Stimulated activated memory B cell treated with anti-CD40 and anti-IgM and Interleukin-4, amounts not matched to agents 10 μg/mL and 1 μg/mL and 100 μg/mL, for 72 hours (primary cell): ENCODE measurements at places on chromosomes 3 and 15.

DNA sequence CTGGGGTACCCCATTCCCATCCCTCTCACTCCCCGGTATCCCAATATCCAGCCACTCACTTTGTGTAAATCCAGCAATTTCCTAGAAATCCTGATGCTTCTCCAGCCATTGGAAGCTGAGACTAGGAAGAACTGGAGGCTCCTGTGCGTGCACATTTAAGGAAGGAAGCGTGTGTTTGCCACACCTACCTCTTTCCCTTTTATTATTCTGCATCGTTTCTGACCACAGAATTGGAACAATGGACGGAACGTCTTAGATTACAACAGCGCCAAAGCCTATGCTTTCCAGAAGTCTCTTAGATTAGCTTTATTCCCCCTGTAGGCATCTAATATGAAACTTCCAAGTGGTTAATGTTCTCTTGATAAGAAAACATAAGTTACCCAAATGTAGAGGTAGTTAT lies 234.8 kb upstream of the TRIM42 start:
- ATAC-seq: no peak

DNA sequence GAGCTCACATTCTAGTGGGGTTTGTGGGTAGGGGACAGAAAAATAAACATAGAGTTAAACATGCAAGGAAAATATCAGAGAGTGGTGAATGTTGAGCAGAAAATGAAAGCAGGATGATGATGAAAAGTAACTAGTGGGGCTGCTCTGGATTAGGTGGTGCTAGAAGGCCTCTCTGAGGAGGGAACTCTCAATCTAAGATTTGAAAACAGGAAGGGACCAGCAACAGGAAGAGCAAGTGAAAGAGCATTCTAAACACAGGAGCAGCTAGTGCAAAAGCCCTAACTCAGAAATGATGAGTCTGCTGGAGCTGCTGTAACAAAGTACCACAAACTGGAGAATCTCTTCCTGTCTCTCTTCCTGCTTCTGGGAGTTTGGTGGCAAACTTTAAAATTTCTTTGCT lies 468.6 kb upstream of the AGTR1 start:
- no peak for ATAC-seq

GRCh38 chr3:136979684-136980083 lies 21.9 kb downstream of the IL20RB start:
- ATAC-seq: no peak

DNA sequence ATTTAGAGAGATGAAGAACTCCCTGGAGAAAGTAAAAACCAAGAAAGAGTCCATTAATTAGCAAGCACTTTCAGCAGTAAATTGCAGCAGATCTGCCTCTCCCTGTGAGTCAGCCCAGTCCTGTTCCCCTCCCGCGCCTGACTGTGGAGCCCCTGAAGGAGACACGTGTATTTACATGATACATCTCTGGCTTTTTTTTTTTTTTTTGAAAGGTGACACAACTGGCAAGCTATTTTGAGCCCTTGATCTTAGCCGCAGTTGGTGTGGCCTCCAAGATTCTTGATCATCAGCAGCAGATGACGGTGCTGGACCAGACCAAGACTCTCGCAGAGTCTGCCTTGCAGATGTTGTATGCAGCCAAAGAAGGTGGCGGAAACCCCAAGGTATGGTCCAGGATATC lies 271.8 kb upstream of the TPM1 start:
- no peak for ATAC-seq

DNA sequence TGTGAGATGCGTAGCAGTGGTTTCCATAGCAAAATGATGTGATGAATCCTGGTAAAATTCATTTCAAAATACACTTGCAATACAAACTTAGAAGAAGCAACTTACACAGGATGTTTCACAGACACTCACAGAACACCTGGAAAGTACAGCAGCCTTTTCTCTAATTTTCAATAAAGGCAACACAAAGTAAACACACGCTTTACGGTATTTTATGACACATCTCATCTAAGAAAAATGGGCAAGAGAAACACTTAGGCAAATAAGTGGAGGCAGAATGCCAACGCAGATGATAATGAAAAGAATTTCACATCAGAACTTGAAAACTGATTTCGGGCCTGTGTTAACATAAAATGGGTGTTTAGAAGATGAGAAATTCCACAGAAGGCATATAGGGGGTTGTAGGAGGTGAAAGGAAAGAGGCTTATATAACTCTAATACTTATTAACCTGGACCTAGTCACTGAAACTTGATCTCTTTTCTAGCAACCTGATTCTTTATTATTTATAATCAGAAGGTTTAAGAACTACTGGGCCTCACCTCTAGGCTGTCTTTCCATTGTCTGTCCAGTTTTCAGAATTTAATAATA lies 25.6 kb upstream of the MAP3K13 start:
- ATAC-seq: no peak

- no peak for ATAC-seq
Observed at GRCh38 chr3:124201786-124202185, 209.9 kb upstream of the ROPN1 start.

GRCh38 chr15:79933231-79933630 lies 36.4 kb upstream of the MTHFS start:
- no peak for ATAC-seq

GRCh38 chr15:87906444-87906843 lies 350.1 kb downstream of the NTRK3 start:
- no peak for ATAC-seq

DNA sequence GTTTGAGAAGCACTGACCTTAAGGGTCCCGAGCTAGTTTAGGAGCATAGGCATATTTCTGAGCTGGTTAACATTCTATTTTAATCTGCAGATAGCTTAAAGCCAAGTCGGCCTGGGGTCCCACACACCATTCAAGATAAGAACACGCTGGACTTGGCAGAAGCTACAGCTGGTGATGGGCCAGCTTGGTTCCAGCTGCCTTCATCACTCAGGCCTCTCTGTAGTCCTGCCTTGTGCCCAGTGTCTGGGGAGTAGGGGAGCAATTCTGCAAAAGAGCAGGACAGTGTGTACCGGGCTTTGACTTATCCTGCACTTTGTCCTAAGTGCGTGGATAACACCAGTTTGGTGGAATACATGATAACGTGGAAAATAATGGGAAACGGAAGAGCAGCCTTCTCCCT lies 164.5 kb downstream of the MEGF11 start:
- no peak for ATAC-seq

- no peak for ATAC-seq
Observed at GRCh38 chr3:184566441-184567414, 5.1 kb downstream of the EPHB3 start.

GRCh38 chr3:9402410-9403228 lies 5.2 kb downstream of the SETD5 start:
- ATAC-seq: no peak

DNA sequence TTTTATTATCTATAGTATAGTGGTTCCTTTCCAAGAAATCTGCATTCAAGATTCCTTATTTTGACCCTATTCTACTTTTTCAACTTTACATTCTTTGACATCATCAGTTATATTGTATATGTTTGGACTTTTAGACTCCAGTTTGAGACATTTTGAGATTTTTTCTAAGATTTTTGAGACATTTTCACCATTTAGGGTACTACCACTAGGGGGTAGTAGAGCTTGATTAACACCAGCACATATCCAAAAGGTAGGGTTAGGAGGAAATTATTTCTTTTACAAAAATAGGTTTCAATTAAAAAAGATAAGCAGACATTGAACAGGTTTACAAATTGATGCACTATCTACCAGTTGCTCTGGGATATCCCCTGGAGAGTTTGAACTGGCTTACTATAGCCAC lies 262.5 kb downstream of the SCAPER start:
- ATAC-seq: no peak

- no peak for ATAC-seq
Observed at GRCh38 chr15:90141646-90142045, 39.4 kb upstream of the IDH2 start.

DNA sequence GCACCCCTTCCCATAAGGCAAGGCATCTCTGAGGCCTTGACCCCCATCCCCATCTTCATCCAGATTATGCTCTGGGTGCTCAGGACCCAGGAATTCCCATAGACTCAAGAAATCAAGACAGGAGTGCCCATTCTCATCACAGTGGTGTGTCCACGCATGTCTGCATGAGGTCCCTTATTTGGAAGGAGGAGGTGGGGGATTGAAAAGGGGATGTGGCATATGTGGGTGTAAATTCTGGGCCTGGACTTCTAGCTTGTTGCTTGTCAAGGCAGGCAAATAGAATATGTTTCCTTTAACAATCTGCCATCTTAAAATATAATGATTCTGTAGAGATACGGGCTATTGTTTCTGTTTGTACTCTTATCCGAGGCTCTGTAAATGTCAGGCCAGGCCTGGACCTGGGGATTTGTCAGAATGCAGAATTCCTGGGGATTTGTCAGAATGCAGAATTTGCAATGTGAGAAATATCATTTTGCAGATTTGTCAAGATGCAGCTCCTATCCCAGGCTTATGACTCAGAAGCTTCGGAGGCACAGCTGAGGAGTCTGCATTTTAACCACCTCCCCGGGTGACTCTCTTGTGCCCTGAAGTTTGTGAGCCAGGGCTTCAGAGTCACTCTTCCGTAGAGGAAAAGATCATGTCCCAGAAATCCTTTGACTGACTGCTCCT lies 157.8 kb downstream of the SV2B start:
- no peak for ATAC-seq

GRCh38 chr3:188217011-188217463 lies 63.1 kb downstream of the LPP start:
- no peak for ATAC-seq

GRCh38 chr3:61030469-61031035 lies 220.7 kb downstream of the FHIT start:
- no peak for ATAC-seq

- ATAC-seq: no peak
Observed at GRCh38 chr3:81339040-81339845, 422.2 kb downstream of the GBE1 start.

- ATAC-seq: no peak
Observed at GRCh38 chr3:16366581-16366980, 101.6 kb downstream of the OXNAD1 start.

GRCh38 chr3:46368569-46368968 lies 2.2 kb upstream of the CCR5 start:
- peak; percentile 92 for ATAC-seq

- ATAC-seq: no peak
Observed at GRCh38 chr3:86793786-86794185, 197.2 kb downstream of the VGLL3 start.

GRCh38 chr3:57112206-57112605 lies 51.7 kb downstream of the SPATA12 start:
- no peak for ATAC-seq

- ATAC-seq: no peak
Observed at GRCh38 chr3:181709537-181710279, 2.0 kb upstream of the SOX2 start.

- ATAC-seq: no peak
Observed at GRCh38 chr15:68498076-68498475, 66.1 kb upstream of the ITGA11 start.

DNA sequence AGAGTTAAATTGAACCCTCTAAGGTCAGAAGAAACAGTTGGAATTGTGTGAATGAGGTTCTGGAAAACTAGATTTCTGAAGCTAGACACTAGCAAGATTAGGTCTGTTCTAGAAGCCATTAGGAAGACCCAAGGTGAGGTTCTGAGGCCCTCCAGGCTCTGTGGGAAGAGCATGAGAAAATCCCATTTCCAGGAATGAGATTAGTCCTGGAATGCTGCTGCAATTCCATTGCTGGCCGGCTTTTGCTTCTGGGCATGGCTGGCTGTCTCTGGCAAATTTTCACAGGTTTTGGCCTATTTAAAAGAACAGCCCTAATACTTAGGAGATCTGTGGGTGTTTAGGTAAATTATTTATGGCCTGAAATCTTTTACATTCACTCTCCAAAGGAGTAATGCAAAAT lies 26.9 kb upstream of the PYDC2 start:
- ATAC-seq: no peak

DNA sequence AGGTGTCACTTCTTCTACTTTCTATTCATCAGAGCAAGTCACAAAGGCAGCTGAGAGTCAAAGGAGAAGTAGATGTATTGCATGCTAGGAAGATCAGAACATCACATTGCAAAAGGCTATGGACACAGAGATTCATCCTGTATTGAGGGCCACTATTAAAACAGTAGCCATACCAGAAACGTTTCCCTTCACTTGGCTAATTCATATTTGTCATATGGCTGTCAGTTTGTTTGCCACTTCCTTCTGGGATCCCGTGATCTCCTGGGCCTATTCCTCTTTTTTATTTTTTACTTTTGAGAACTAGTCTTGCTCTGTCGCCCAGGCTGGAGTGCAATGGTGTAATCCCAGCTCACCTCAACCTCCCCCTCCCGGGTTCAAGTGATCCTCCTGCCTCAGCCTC lies 184.0 kb upstream of the SATB1 start:
- ATAC-seq: no peak

- ATAC-seq: no peak
Observed at GRCh38 chr15:66763186-66764071, 61.4 kb downstream of the SMAD6 start.

DNA sequence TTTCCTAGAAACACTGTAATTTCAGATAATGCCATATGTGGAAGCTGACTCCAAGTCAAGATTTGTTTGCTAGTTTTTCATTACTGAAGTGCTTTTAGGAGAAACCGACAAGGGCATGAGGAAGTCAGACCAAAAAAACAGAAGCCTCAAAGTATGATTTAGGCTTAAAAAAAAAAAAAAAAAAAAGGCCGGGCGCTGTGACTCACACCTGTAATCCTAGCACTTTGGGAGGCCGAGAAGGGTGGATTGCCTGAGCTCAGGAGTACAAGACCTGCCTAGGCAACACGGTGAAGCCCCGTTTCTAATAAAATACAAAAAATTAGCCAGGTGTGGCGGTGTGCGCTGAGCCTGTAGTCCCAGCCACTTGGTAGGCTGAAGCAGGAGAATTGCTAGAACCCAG lies 11.6 kb downstream of the RPL15 start:
- no peak for ATAC-seq

GRCh38 chr3:52218937-52219650 lies 6.4 kb downstream of the TLR9 start:
- ATAC-seq: no peak

- ATAC-seq: no peak
Observed at GRCh38 chr3:23062582-23062981, 140.5 kb upstream of the UBE2E2 start.

DNA sequence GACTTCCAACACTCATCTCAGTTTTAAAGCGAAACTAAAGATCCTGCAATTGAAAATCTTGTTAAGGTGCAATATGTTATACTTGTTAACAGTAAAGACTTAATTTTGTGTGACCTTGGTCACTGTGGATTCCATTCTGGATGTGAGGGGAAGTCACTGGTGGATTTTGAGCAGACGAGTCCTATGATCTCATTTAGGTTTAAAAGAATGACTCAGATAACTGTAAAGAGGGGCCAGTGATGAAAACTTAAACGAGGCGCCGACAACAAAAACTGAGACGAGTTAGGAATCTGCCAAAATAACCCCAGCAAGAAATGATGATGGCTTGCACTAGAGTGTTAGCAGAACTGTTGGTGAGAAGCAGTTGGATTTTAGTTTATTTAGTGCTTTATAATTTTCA lies 56.5 kb downstream of the LRRC28 start:
- no peak for ATAC-seq

GRCh38 chr15:62561059-62561519 lies 396.0 kb upstream of the C2CD4B start:
- ATAC-seq: no peak

DNA sequence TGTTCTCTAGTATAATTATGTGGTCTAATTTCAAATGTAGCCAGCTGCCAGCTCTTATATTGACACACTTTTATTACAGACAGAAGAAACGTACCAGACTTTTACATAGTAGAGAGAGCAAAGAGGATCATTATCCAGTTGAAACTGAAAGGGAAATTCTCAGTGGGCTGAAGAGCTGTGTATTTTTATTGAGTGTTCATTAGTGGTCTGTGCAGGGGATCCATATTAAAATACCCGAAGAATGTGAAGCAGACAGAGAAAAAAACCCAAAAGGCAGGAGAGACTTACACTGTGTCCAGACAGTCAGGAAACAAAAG lies 41.3 kb downstream of the MYRIP start:
- ATAC-seq: no peak

GRCh38 chr3:107285197-107285596 lies 92.0 kb upstream of the CCDC54 start:
- no peak for ATAC-seq
